Adrenal gland (tissue), 19 donors: ENCODE measurements at places on chromosomes 11 and 22. TPM values are rescaled to one million over a fixed set of nuclear protein-coding genes. Genes with fewer than 3 reads are reported as not detected.

Gene TCP11L1
- total RNA-seq, result 14.1 TPM

DNA sequence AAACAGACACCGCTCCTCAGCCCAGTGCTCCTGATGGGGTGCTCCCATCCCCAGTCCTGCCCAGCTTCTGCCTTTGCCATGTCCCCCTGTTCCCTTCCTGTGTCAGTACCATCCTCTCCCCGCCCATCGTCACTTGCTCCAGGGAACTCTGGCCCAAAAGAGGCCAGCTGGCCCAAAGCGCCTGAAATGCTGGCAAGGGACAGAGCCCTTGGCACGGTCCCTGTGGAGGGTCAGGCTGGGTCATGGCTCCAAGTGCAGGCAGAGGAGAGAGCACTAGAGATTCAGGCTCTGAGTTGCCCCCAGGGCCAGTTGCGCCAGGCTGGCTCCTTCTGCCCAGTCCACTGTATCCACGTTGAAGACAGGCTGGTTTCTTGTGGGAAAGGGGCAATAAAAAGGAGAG lies 8.4 kb upstream of the HDHD5 start:
- DNase-seq, result peak; percentile 87

- DNase-seq, result no peak
Observed at GRCh38 chr22:40517631-40518030, 118.9 kb downstream of the MRTFA start.

Gene MMP7
- total RNA-seq, result 0.61 TPM

DNA sequence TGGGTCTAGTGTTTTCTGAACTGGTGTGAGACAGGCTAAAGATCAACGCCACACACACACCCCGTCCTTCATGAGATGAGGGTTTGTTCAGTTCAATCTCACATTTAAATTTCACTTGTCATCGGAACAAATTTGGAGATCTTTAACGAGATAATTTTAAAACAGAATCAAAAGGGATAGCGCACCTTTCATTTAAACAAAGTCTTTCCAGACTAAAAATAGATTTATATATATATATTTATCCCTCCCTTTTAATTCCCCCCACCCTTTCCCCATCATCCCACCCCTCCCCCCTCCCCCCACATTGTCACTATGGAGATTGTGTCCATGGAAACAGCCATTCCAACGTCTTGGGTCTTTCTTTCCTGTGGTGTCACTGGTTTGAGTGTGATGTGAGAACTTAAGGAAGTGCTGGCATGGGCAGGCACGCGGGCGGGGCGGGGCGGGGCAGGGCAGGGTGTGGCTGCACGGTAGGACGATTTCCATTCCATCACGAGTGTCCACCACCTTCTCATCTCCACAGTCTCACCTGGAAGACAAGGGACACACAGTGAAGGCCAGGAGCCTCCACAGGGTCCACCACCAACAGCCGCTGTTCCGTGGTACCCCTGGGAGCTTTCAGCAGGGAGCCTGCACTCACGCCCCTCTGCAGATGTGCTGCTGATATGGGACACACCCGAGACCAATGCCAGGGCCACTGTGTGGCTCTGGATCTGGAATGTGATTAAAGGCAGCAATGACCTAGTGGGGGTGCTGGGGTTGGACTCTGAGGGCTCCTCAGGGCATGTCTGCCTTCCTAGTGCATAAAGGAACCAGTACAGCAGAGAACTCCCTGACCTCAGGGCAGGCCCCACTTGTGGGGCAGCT lies 30.5 kb upstream of the CYP2D6 start:
- DNase-seq, result no peak

DNA sequence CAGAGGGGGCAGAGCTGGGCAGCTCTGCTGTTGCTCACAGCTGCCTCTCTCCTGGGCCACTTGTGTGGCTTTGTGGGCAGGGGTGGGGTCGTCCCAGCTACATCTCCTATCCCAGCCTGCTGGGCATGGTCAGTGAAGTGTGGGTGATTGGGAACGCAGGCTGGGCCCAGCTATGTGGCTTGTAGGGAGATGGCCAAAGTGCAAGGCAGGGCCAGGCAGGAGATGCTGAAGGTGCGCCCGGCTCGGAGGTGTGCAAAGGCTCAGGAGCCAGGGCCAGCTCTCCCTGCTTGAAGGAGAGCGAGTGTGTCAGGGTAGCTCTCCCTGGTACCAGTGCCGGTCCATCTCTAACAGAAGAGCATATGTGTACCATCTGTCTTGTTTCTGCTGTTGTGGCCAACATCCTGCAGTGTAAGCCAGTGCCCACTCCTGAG lies 8.4 kb upstream of the RANBP1 start:
- DNase-seq, result no peak

Gene NUCB2
- total RNA-seq, result 190 TPM

DNA sequence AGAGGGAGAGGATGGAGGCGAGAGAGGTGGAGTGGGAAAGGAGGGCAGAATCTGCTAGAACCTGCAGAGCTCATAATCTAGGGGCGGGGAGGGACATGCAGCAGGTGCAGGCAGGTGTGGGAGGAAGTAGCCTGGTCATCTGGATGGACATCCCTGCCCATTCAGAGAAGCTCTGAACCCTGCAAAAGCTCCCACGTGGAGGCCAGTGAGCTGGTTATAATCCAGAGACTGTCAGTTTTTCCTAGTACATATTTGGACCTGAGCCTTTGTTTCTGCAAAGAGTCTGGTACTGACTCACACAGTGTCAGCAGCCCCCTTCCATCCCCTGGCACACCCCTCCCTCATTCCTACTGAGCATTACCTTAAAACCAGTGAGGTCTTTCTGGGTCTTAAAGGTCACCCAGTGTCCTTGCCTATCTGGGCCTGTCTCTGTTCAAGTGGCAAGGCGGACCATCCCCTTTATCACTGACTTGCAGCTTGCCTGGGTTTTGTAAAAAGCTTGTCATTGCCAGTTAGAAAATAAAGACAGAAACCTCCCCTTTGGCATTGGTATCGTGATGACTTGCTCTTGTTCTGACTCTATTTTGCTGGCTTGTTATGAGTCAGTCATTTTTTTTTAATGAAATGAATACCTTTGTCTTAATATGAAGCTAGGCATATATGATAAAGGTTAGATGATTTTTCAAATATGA lies 26.1 kb downstream of the PTPRJ start:
- DNase-seq, result no peak

Gene SCUBE2
- 4.9 TPM for total RNA-seq

GRCh38 chr22:45631841-45632238 lies 39.8 kb upstream of the ATXN10 start:
- DNase-seq, result no peak

- no peak for DNase-seq
Observed at GRCh38 chr11:10274726-10275125, 19.3 kb downstream of the SBF2 start.

GRCh38 chr11:64358907-64359711 lies at the start of gene RPS6KA4:
TSS of gene RPS6KA4 (plus strand) at chr11:64359162. CDS start at chr11:64359236, 74 bp downstream.
- DNase-seq, result peak; percentile 60

Gene ISX
- total RNA-seq, result not detected

GRCh38 chr22:49093192-49093880 lies 734.3 kb downstream of the BRD1 start:
- DNase-seq, result no peak

Gene GRIK4
- 3.4 TPM for total RNA-seq

Gene RELA
- total RNA-seq, result 69.5 TPM

DNA sequence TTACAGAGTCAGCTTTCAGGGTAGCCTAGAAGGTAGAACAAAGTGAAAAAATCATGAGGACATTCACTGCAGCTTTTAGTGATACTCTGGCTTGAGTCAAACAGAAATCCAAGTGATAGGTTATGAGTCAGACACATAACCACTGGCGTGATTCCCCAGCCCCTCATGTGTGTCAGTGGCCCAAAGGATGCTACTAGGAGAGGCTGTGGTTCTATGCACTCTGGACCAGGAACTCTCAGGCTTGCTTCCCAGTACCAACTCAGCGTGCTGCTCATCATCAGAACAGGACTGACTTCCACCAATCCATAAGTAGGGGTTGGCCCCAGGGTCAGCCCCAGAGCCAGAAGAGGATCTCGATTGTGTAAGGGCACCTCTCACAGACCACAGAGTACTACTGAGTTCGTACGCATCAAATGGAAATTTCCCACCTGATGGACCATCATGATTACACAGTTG lies 116.8 kb downstream of the MED15 start:
- DNase-seq, result no peak

- no peak for DNase-seq
Observed at GRCh38 chr11:105903113-105903512, 118.9 kb downstream of the MSANTD4 start.

DNA sequence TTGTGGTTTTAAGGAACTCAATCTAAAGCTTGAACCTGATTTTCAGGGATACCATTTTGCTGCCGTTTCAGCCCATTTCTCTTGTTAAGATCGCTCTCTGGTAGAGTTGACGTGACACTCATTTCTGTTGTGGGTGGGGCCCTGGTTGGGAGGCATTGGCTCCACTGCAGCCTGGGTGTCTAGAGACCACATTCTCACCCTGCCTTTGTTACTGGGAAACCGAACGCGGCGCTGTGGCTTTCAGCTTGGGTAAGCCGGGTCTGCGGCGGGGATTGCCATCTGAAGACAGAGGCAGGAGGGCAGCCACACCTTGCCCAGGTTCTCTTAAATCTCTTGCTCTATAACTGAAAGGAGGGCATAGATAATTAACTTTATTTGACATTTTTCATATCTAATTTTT lies 3.2 kb downstream of the EHF start:
- DNase-seq, result no peak

GRCh38 chr11:11309906-11310305 lies 43.1 kb downstream of the CSNK2A3 start:
- no peak for DNase-seq

- no peak for DNase-seq
Observed at GRCh38 chr11:120065176-120065575, 72.7 kb downstream of the TRIM29 start.

Gene AGBL2
- total RNA-seq, result 0.18 TPM

DNA sequence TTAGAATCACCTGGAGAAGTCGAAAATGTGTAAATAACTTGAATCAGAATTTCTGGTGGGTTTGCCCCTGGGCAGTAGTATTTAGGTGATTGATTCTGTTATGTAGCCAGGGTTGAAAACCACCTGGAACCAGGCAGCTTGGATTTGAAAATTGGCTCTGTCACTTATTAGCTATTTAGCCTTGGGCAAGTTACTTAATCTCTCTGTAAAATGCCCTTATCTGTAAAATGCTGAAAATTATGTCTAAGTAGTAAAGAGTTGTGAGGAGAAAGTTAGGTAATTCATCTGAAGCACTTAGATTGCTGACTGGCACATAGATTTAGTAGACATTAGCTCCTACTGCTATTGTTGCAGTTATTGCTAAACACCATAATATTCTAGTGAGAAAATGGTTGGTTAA lies 49.3 kb downstream of the PPME1 start:
- peak; percentile 2 for DNase-seq

DNA sequence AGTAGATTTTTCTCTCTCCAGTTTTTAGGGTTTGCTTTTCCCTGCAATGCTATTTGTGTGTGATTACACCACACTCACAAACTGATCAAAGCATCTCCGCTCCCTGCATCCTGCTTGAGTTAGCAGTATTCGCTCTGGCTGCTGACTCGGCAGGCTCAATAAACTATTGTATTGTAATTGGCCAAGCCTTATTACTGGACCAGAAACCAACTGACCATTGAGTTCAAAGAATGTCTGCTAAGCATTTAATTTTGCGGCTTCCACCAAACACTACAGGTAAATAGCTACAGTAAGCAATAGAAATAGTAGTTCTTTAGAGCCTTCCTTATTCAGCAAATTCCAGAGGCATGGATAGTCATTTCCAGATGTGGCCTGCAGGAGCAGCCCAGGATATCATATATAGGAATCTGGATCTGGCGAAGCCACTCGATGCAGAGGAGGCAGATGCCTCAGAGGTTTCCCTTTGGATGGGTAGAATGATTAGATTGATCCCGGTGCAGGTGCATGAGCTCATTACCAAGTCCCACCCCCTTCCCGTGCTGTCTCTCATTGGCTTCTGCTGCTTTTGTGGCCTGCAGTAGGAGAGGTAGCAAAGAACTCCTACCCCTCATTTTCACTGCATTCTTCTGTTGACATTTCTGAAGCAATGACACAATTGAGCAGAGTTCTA lies 77.3 kb downstream of the COMMD9 start:
- DNase-seq, result no peak

DNA sequence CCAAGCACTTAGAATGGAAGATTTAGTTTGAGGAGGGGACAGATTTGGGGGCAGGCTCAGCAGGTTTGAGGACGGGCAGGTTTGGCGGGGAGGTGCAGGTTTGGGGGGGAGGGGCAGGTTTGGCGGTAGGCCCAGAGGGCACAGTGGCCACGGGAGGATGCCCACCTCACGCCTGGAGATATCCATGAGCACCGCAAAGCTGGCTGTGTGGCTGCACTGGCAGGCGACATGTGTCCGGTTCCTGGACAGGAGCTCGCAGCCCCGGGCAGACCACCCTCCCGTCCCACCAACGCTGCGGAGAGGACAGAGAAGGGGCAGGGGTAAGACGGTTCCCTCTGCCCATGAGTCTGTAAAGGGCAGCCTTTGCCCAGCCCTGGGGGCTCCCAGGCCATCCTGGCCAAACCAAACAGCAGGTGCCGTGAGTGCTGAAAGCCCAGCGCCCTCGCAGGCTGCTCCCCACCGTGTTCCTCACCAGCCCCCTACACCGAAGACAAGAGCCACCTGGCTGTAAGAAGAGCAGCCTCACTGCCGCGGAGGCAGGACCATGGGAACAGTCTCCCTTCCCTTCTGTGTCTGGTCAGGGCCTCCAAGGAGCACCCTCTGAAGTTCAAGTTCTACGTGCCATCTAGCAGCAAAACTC lies 43.0 kb downstream of the TRMU start:
- DNase-seq, result no peak

Gene OR4C11
- total RNA-seq, result not detected

- no peak for DNase-seq
Observed at GRCh38 chr22:50416996-50417395, 57.8 kb downstream of the SBF1 start.

Gene SLC16A8
- total RNA-seq, result 0.52 TPM

DNA sequence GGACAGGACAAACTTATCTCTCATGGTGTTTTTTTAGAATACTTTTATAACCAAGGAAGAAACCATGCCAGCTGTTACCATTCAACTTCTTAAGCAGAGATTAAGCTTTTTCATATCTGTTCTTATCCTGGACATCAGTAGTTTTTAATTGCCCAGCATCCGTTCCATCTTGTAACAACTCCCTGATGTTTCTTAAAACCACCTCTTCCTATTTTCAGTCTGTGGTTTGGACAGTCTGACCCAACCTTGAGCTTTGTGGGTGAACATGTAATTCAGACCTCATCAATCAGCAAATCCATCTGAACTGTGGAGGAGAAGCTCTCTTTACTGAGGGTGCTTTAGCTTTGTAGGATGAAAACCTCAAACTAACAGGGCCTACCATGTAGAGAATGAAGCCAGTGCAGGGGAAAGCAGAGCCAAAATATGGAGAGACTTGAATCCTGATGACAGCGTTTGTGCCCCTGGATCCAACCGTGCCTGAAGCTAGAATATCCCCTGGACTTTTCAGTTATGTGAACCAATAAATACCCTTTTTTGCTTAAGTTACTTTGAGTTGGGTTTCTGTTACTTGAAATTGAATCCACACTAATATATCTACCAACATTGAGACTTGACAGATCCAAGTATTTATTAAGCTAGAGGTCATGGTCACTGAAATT lies 9.4 kb downstream of the TUG1 start:
- DNase-seq, result no peak

DNA sequence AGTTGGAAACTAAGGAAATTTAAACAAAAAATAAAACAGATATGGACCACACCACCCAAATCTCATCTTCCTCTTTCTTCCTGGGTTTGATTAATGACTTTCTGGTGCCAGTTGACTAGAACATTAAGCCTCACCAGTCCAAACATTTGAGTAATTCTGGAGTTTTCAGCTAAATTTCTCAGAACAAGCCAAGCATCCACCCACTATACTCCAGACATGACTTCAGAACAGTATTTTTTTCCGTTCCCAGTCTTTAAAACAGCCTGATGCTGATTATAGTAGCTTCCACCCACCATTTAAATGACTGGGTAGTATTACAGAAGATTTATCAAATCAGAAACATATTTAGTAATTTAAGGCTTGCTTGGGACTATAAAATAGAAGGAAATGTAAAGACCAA lies 230.9 kb upstream of the UBASH3B start:
- DNase-seq, result no peak

Gene SMIM35
- total RNA-seq, result 0.07 TPM
